ENCODE measurements at places on chromosomes 6 and 20.

DNA sequence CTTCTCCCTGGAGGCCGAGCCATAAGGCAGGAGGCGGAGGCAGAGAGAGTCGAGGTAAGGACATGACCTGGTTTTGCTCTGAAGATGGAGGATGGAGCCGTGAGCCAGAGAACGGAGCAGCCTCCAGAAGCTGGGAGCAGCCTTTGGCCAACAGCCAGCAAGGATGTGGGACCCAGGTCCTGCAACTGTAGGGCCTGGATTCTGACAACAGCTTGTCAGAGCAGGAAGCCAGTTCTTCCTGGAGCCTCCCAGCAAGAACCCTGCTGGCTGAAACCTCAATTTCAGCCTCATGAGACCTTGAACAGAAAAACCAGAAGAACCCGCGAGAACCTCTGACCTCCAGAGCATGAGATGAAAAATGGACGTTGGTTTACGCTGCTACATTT is 13.4 kb upstream of the MRGBP start:
- DNase-seq = no peak

GRCh38 chr20:23143986-23144690 is 58.0 kb upstream of the CD93 start:
- no peak for DNase-seq

GRCh38 chr6:135506270-135506997 is 8.9 kb upstream of the AHI1 start:
- peak; percentile 31 for DNase-seq

GRCh38 chr6:88167352-88167937 is 1.3 kb upstream of the CNR1 start:
- DNase-seq = no peak

- no peak for DNase-seq
Observed at GRCh38 chr20:44544263-44544662, 22.4 kb upstream of the SERINC3 start.
